Activated naive CD4-positive, alpha-beta T cell treated with anti-CD3 and anti-CD28 coated beads for 36 hours (primary cell): ENCODE measurements at places on chromosomes 11 and 22. TPM values are rescaled to one million over a fixed set of nuclear protein-coding genes. Genes with fewer than 3 reads are reported as not detected.

INS gene
- total RNA-seq, result not detected

ZFP91 gene
- total RNA-seq, result 30.5 TPM

NXPE4 gene
- total RNA-seq, result not detected

FGF19 gene
- total RNA-seq, result 0.10 TPM

PCSK7 gene
- total RNA-seq, result 97.6 TPM

IL10RA gene
- 11.3 TPM for total RNA-seq

BIK gene
- 2.0 TPM for total RNA-seq

HTR3A gene
- not detected for total RNA-seq

WT1 gene
- not detected for total RNA-seq

KCNE3 gene
- not detected for total RNA-seq

DNA sequence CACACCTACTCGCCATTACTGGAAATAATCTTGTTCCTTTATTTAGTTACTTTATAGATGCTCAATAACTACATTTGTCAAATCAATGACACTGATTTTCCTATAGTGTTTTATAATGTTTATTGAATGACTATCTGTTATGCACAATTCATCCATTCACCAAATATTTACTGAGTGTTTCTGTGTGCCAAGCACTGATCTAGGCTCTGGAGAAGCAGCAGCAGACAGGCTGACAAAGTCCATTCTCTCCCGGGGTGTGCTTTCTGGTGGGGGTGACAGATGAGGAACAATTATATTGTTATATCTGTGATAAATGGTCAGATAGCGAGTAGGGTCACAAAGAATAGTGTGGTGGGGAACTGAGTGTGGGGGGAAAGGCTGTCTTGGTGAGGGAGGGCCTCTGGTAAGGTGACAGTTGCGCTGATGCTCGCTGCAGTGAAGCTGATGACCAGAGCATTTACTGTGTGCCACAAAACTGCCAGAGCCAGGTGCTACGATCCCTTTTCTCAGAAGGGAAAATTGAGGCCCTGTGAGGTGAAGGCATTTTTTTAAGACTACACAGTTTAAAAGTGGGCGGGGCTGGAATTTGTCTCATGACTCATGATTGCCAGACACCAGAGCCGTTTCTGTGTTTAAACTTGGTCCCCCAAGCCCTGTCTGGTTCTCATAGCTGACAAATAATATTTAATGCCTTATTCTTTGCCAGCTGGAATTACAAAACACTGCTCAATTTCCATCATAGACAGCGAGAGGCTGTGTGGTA, 10.2 kb downstream of the PACS1 start:
- H3K27me3 ChIP-seq, result no peaks in the 10 kb centered on the region
- H3K36me3 ChIP-seq, result peaks cover 19% of the 10 kb centered on the region
- H3K4me1 ChIP-seq, result peaks cover 93% of the 10 kb centered on the region
- DNase-seq, result peak; percentile 90

GRCh38 chr11:5923794-5924193, 18.3 kb upstream of the OR56A3 start:
- H3K4me3 ChIP-seq, result no peak overlapping the region
- H3K4me1 ChIP-seq, result no peaks in the 10 kb centered on the region
- H3K27me3 ChIP-seq, result peaks cover 1% of the 10 kb centered on the region
- no peak for DNase-seq

DNA sequence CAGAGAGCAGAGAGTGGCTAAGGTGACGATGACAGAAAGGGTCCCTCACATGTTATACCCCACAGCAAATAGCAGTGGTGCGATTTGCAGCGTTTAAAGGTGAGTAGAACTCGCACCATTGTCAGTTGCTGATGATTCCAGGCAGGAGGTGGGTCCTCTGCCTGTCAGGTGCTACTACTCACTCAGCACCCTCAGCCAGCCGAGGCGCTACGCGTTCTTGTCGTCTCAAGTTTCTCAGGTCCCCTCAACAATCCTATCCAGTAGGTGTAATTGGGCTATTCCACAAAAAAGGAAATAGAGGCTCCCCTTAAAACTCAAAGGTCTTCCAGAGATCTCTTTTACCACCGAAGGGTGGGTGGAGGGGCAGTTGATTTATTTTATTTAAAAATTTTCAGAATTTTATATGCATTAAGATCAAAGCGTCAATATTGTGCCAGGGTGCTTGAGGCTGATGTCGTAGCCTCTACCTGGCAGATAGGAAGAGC, 18.3 kb downstream of the ELF5 start:
- H3K4me3 ChIP-seq, result no peak overlapping the region
- no peaks in the 10 kb centered on the region for H3K4me1 ChIP-seq
- no peaks in the 10 kb centered on the region for H3K27me3 ChIP-seq
- DNase-seq, result no peak
- no peaks in the 10 kb centered on the region for H3K36me3 ChIP-seq

- no peak overlapping the region for H3K4me3 ChIP-seq
- no peaks in the 10 kb centered on the region for H3K36me3 ChIP-seq
- H3K27me3 ChIP-seq, result no peaks in the 10 kb centered on the region
Measured at GRCh38 chr11:74487875-74488274, 5.6 kb downstream of the LIPT2 start.

DNA sequence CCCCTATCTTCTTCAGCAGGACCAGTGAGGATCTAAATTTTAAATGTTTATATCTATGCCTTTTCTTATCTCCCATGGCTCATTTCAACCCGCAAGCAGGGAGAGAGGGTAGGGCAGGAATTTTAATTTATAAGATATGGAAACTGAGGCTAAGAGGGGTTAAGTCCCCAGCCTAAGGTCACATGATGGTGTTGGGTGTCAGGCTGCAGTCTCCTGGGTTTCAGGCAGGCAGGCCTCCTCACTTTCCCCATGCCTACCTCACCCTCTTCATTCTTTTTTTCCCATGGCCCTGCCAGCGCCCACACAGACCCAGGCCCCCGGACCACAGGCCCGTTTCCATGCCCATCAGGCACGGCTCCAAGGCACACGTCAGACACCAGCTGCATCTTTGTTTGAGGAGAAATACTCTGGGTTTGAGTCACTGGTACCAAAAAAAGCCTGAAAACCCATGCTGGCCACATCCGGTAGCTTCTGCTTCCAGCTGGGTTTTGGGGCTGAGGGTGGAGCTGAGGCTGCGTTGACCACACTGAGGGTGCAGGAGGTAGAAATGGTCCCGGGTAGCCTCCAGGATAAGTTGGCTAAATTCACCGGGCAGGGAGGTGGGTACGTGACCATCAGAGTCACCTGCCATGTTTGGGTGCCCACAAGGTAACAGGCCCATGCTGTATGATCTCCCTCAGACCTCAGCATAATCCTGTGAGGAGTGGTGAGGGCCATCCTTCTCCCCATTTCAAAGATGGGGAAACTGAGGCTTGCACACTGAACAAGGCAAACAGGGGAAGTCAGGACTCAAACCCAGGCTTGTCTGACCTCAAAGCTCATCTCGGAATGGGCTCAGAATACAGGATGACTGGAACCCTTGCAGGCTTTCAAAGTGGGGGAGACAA, 7.5 kb downstream of the CRYBB1 start:
- no peak overlapping the region for H3K4me3 ChIP-seq
- peak; percentile 52 for DNase-seq
- H3K36me3 ChIP-seq, result no peaks in the 10 kb centered on the region
- H3K27me3 ChIP-seq, result no peaks in the 10 kb centered on the region

DNA sequence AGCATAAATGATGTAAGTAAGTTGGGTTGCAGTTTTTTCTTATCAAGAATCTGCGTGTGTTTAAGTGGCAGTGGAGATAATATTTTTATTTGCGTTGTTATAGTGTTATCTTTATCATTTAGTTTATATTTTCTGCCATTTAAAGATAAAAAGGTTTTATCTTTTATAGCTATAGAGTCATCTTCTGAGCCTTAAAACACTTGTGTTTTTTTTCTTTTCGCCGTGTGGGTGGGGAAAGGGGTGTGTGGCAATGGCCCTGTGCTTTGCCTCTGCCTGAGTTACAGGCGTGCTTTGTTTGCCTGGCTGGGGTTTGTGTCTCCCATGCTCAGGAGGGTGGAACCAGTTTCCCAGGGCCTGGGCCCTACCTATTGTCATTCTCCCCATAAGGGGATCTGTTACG, 16.2 kb downstream of the ARHGEF12 start:
- no peaks in the 10 kb centered on the region for H3K4me1 ChIP-seq
- H3K4me3 ChIP-seq, result no peak overlapping the region
- no peak for DNase-seq
- peaks cover 45% of the 10 kb centered on the region for H3K27me3 ChIP-seq
- H3K36me3 ChIP-seq, result no peaks in the 10 kb centered on the region
- no peak overlapping the region for H3K27ac ChIP-seq

DNA sequence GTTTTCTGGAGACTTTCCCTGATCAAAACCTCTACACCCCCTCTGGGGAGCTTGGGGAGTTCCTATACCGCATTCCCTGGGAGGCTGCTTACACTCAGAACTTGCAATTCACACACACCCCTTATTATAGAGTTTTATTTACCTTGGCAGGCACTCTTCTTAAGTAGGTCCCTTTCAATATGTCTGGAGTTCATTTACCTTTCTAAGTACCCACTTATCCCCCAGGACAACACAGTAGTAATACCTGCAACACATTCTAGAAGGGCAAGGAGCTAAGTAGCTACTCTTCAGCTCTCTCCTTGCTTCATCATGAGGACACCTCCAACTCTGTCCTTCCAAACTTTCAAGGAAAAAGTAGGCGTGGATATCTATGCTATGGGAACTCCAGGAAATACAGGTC, 127.8 kb upstream of the ANO3 start:
- H3K36me3 ChIP-seq, result no peaks in the 10 kb centered on the region
- H3K4me3 ChIP-seq, result no peak overlapping the region
- H3K27me3 ChIP-seq, result no peaks in the 10 kb centered on the region
- no peaks in the 10 kb centered on the region for H3K4me1 ChIP-seq
- no peak for DNase-seq
- no peak overlapping the region for H3K27ac ChIP-seq

DNA sequence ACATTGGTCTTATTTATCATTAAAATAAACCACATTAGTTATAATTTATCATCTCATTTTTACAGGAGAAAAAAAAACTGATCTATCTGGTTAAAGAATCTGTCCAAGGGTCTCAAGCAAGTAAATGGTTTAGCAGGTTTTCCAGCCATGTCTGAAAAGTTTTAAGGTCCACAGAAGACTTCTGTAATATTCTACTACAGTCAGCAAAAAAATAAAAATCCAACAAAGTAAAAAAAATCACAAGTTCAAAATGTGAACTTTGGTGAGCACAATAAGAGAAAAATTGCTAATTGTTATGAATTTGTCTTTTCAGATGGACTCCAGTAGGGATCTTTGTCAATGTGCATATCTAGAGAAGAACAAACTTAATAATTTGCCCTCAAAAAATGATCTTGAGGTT, 1.3 kb downstream of the OR52E4 start:
- no peaks in the 10 kb centered on the region for H3K4me1 ChIP-seq
- no peak overlapping the region for H3K27ac ChIP-seq
- peaks cover 7% of the 10 kb centered on the region for H3K27me3 ChIP-seq
- H3K36me3 ChIP-seq, result no peaks in the 10 kb centered on the region

DNA sequence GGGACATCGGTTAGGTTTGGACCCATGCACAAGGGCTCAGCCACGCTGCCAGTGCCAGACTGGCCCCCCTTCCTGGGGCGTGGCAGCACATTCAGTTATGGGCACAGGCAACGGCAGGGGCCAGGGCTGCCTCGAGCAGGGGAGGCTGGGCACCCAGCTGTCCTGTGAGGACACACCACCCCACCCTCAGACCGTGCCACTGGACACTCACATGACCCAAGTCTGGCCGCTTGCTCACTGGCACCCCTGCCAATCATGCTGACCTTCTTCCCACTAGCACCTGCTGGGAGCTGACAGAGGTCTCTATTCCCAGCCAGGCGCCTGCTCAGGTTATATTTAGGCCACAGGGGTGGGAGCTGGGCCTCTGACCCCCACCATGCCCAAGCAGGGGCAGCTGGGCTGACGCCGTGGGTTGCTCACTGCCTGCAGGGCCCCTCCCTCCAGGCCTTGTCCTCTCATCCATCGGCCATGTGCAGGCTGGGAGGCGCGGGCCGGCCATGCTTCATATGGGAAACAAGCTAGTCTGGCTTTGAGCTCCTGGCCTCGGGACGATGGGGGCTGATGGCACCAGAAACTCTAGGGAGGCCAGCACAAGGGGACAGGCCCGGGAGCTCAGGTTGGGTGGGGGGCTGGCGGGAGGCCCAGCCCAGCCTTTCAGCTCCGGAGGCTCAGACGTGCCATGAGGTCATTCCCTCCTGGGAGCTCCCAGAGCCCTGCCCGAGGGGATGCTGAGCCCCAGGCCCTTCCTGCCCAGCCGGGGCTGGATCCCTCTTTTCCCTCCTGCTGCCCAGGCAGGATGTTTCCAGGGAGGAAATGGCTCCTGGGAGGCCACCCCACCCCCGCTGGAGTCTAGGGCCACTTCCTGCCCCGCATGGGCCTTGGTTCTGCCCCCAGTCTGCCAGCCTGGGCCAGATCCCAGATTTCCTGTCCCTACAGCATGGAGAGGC, 15.2 kb upstream of the TBX1 start:
- H3K36me3 ChIP-seq, result no peaks in the 10 kb centered on the region
- no peak overlapping the region for H3K27ac ChIP-seq
- H3K4me1 ChIP-seq, result no peaks in the 10 kb centered on the region
- no peak for DNase-seq
- no peaks in the 10 kb centered on the region for H3K27me3 ChIP-seq

GRCh38 chr11:96149743-96150555, 193.0 kb downstream of the MAML2 start:
- H3K4me3 ChIP-seq, result no peak overlapping the region
- no peak overlapping the region for H3K27ac ChIP-seq
- peaks cover 6% of the 10 kb centered on the region for H3K36me3 ChIP-seq
- DNase-seq, result no peak
- peaks cover 59% of the 10 kb centered on the region for H3K4me1 ChIP-seq

DNA sequence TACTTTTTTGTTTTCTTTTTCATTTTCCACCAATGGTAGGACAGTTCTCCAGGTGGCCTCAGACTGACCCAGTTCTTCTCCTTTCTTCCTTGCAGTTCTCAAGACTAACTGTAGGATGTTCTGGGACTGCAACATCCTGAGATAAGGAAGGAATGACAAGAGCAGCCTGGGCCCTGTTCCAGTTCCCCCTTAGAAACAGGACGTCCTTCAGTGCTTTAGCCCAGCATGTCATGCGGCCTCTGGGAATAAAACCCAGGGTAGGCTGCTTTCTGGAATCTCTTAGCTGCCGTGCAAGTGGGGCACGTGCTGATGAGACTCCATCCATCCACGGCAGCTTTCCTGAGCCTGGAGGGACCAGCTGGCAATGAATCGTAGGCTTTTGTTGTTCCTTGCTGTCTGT, 24.0 kb upstream of the CADM1 start:
- no peak overlapping the region for H3K4me3 ChIP-seq
- no peak overlapping the region for H3K27ac ChIP-seq
- H3K4me1 ChIP-seq, result no peaks in the 10 kb centered on the region
- peaks cover 6% of the 10 kb centered on the region for H3K27me3 ChIP-seq
- no peak for DNase-seq

- H3K27me3 ChIP-seq, result peaks cover under 1% of the 10 kb centered on the region
- no peak overlapping the region for H3K4me3 ChIP-seq
- H3K36me3 ChIP-seq, result no peaks in the 10 kb centered on the region
- DNase-seq, result no peak
Measured at GRCh38 chr11:62033191-62034035, 66.0 kb upstream of the FTH1 start.

- H3K4me3 ChIP-seq, result peak overlapping the region; percentile 90
- H3K27me3 ChIP-seq, result no peaks in the 10 kb centered on the region
- H3K36me3 ChIP-seq, result peaks cover 9% of the 10 kb centered on the region
- peaks cover 21% of the 10 kb centered on the region for H3K4me1 ChIP-seq
- DNase-seq, result peak; percentile 69
Measured at GRCh38 chr11:118435290-118435892, 901 bp upstream of the KMT2A start.

- H3K27me3 ChIP-seq, result peaks cover 26% of the 10 kb centered on the region
- H3K4me1 ChIP-seq, result peaks cover 35% of the 10 kb centered on the region
- no peaks in the 10 kb centered on the region for H3K36me3 ChIP-seq
- DNase-seq, result peak; percentile 53
- H3K4me3 ChIP-seq, result no peak overlapping the region
- no peak overlapping the region for H3K27ac ChIP-seq
Measured at GRCh38 chr11:59207988-59208451, 4.7 kb downstream of the MPEG1 start.

- no peaks in the 10 kb centered on the region for H3K36me3 ChIP-seq
- H3K4me1 ChIP-seq, result peaks cover 19% of the 10 kb centered on the region
- no peak overlapping the region for H3K27ac ChIP-seq
- DNase-seq, result no peak
Measured at GRCh38 chr11:95282291-95282751, 51.3 kb upstream of the SESN3 start.
